ENCODE measurements at places on chromosomes 3 and 15.

DNA sequence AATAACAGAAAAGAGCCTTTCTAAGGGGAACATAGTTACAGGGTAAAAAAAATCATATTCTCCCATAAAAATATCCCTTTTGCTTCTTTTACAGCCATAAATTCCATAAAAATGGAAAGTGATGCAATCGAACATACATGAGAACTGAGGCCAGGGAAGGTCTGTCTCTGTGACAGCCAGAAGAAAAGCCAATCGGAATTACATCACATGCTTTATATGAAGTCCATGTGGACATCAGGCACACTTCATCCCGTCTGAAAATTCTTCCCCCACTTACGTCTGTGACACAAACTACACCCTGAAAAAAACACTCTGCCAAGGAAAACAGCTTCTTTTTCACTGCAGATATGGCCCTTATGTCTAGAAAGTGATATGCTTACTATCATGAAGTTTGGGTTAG is 323.5 kb downstream of the ERC2 start:
- no peak for DNase-seq

DNA sequence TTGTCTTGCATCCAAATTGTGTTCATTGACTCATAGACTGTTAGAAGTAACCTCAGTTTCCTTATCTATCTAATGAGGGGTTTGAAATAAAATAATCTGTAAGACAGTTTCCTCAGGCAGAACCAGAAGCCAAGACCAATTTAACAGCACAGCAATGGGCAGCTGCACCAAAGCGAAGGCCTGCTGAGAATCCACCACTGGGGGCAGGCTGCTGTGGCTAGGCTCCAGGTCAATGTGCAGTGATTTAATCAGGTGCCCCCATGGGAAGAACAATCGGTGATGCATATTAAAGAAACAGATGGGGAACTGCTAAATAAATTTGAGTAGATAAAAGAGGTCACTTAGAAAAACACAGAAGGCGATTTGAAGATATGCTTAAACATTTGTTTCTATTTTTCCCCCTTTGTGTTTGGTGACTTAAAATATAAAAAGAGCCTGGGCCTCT is 28.0 kb upstream of the TMOD3 start:
- DNase-seq = no peak

GRCh38 chr3:113594066-113594465 is 61.7 kb downstream of the SIDT1 start:
- no peak for DNase-seq

DNA sequence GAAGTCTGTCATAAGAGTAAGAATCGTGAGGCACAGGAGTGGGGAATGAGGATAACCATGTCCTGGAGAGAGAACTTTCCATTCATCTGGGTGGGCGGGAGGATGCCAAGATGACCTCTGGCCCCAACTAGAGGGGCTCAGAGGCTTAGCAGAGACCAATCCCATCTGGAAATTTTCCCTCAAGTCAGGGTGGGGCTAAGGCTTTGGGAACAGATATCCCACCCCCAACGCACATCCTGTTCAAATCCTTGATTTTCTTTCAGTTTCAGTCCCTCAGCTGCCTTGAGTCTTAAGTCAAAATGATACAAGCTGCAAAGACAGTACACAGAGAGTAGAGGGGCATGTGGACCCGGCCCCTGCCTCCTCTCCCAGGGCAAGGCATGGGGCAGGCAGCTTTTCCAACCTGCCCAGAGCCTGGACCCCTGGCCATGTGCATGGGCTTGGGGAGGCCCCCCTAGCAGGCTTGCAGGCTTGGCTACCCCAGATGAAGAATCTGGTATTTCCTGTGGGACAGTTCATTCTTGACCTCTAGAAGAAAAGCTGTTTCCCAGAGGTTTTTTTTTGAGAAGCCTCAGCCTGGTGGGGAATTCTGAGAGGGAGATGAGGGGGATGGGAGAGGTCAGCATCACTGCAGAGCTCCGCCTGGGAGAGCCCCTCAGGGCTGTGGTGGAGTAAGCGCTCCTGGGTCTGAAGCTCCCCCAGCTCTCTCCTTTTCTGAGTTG is 109.7 kb upstream of the HACD2 start:
- no peak for DNase-seq
